ENCODE measurements at places on chromosomes 1 and 21. TPM values are rescaled to one million over a fixed set of nuclear protein-coding genes. Genes with fewer than 3 reads are reported as not detected.

The RASSF5 gene
- total RNA-seq = 2.1 TPM

The DUSP23 gene
- total RNA-seq = 44.0 TPM

The RHOU gene
- total RNA-seq = 3.5 TPM

The ZNF281 gene
- 15.5 TPM for total RNA-seq

The FAM72B gene
- 1.6 TPM for total RNA-seq

The PGLYRP3 gene
- total RNA-seq = not detected

The C1orf115 gene
- 1.1 TPM for total RNA-seq

The GREM2 gene
- total RNA-seq = 0.13 TPM

The CLCA4 gene
- total RNA-seq = not detected

The TBX15 gene
- total RNA-seq = 0.13 TPM

The TCEA3 gene
- total RNA-seq = 2.6 TPM

The ASPM gene
- 49.2 TPM for total RNA-seq

The OR2M5 gene
- not detected for total RNA-seq

The TNN gene
- total RNA-seq = not detected

The CYP4X1 gene
- 1.4 TPM for total RNA-seq

The ZNF669 gene
- 7.4 TPM for total RNA-seq

The SLC44A5 gene
- 2.5 TPM for total RNA-seq
